ENCODE measurements at places on chromosomes 1 and 21.
A peak's percentile ranks its signal among the peaks of the same experiment; 100 is the strongest.

DNA sequence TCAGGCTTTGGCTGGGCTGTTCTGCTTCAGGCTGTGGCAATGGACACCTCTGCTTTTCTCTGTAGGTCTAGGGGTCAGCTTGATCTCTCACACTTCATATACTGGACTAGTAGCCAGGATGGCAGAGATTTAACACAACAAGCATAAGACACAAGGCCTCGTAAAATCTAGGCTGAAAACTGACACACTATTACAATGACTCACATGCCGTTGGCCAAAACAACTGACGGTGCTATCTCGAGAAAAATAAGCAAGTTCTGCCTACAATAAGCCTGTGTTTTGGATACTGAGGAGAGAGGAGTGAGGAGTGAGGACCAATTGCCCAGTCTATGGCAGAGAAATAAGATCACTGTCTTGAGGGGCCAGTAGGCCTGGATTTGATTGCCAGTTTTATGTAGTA is 840.7 kb upstream of the ADAMTS5 start:
- H3K36me3 ChIP-seq, result no peaks in the 10 kb centered on the region
- H3K4me3 ChIP-seq, result no peak overlapping the region
- no peaks in the 10 kb centered on the region for H3K4me1 ChIP-seq
- H3K27me3 ChIP-seq, result no peaks in the 10 kb centered on the region

- H3K4me1 ChIP-seq, result peaks cover 4% of the 10 kb centered on the region
- no peaks in the 10 kb centered on the region for H3K36me3 ChIP-seq
- no peaks in the 10 kb centered on the region for H3K27me3 ChIP-seq
- no peak overlapping the region for H3K4me3 ChIP-seq
- H3K27ac ChIP-seq, result no peak overlapping the region
Measured at GRCh38 chr1:22437573-22437972, 14.1 kb upstream of the ZBTB40 start.

GRCh38 chr1:112517231-112517630 is 8.5 kb downstream of the WNT2B start:
- no peaks in the 10 kb centered on the region for H3K36me3 ChIP-seq
- H3K27ac ChIP-seq, result no peak overlapping the region
- peaks cover 8% of the 10 kb centered on the region for H3K27me3 ChIP-seq
- H3K4me3 ChIP-seq, result no peak overlapping the region
- no peaks in the 10 kb centered on the region for H3K4me1 ChIP-seq

DNA sequence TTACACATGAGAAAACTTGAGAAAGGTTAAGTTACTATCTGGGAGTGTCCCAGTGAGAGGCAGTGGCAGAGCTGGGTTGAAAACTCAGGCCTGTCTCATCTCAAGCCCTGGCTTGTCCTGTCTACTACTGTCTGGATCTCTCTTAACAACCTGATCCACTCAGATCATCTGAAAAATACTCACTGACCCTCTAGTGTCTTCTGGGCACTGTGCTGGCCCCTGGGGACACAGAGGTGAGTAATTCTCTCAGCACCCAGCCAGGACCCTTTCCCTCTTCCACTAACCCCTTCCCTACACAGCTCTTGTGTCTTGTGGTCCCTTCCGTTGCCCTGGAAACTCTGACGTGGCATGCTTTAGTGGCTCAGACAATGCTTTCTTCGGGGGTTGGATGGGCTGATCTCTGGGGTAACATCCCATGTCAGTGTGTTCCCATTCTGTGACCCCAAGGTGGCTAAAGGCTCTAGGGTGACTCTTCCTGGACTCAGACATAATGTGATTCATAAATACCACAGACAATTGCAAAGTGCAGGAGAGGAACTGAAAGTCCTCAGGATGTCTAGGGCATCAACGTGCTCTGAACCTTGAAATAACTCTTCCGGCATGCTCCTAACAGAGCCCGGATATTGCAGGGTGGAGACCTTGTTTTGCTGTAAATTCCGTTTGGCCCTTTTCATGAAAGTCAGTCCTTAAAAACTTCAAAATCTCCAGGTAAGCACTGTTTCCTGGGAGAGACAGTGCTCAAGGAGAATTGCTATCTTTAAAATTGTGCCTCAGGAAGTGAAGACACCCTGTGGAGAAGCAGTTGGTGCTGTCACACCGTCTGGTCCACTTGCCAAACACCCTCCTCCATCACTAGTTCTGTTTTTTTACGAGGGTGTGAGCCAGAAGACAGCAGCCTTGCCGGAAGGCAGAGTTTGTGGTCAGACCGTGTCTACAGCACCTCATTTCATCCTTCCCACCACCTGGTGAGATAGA is 4.0 kb downstream of the SHISAL2A start:
- no peaks in the 10 kb centered on the region for H3K36me3 ChIP-seq
- no peak for DNase-seq
- H3K4me3 ChIP-seq, result no peak overlapping the region
- H3K4me1 ChIP-seq, result peaks cover 2% of the 10 kb centered on the region

DNA sequence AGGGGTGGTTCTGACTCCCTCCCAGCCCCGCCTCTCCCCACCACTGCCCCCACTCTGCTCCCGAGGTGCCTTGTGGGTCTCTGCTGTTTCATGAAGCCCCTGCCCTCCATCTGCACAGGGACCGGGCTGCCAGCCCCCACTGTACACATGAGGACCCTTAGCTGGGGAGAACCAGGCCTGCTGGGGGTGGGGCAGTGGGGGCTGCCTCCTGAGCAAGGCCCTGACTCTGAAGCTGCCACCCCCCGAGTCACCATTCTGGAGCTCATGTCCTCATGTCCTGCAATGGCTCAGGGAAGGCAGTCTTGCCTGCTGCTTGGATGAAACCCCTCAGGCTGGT is 8.4 kb downstream of the HES3 start:
- no peak overlapping the region for H3K4me3 ChIP-seq
- no peak for DNase-seq
- peaks cover 41% of the 10 kb centered on the region for H3K27me3 ChIP-seq
- no peak overlapping the region for H3K27ac ChIP-seq

GRCh38 chr1:33454646-33455282 is 17.7 kb upstream of the ZSCAN20 start:
- H3K4me3 ChIP-seq, result no peak overlapping the region
- DNase-seq, result no peak
- peaks cover 2% of the 10 kb centered on the region for H3K4me1 ChIP-seq
- H3K36me3 ChIP-seq, result no peaks in the 10 kb centered on the region
- no peak overlapping the region for H3K27ac ChIP-seq

GRCh38 chr1:166910396-166910994 is 34.4 kb upstream of the TADA1 start:
- no peaks in the 10 kb centered on the region for H3K4me1 ChIP-seq
- no peak overlapping the region for H3K4me3 ChIP-seq
- H3K27me3 ChIP-seq, result no peaks in the 10 kb centered on the region
- no peaks in the 10 kb centered on the region for H3K36me3 ChIP-seq
- peak; percentile 56 for DNase-seq
